ENCODE measurements at places on chromosomes 13 and 19.

GRCh38 chr19:19997656-19998268, 41.5 kb downstream of the ZNF682 start:
- DNase-seq = no peak

DNA sequence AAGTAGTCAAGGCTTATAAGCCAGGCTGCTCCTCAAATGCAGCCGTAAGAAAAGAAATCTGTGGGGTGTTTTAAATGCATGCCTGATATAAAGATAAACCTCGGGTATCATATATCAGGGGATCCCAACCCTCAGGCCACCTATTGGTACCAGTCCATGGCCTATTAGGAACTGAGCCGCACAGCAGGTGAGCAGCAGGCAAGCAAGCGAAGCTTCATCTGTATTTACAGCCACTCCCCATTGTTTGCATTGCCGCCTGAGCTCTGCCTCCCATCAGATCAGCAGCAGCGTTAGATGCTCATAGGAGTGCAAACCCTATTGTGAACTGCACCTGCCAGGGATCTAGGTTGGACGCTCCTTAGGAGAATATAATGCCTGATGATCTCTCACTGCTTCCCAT, 233.5 kb upstream of the SERP2 start:
- peak; percentile 79 for DNase-seq

GRCh38 chr13:33494596-33495204, 209.1 kb upstream of the STARD13 start:
- DNase-seq = no peak

GRCh38 chr13:24623149-24623665, 57.0 kb upstream of the ATP12A start:
- no peak for DNase-seq

DNA sequence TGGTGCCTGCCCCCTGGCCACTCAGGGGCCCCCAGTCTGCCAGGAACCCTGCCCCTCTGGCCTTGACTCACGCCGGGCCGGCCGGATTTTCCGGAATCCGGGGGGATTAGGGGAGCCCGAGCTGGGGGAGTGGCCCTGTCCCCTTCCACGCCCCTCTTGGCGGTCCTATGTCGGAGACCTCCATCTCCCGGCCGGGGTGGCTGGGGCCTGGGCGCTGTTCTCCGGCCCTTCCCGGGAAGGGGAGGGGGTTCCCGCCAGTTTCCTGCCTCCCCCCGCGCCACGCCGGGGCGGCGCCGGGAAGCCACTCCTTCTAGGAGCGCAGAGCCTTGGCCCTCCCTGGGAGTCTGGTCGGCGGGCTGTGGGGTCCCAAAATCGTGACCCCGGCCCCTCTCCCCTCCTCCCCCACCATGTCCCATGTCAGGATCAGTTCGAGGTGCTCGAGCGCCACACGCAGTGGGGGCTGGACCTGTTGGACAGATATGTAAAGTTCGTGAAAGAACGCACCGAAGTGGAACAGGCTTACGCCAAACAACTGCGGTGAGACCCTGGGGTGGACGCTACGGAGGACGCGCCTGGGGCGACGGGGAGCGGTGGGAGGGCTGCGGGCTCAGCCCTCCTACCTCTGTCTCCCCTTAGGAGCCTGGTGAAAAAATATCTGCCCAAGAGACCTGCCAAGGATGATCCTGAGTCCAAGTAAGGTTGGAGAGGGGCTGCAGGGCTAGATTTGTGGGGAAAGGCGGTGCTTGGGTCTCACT, 1.3 kb downstream of the TRIP10 start:
- DNase-seq = no peak

DNA sequence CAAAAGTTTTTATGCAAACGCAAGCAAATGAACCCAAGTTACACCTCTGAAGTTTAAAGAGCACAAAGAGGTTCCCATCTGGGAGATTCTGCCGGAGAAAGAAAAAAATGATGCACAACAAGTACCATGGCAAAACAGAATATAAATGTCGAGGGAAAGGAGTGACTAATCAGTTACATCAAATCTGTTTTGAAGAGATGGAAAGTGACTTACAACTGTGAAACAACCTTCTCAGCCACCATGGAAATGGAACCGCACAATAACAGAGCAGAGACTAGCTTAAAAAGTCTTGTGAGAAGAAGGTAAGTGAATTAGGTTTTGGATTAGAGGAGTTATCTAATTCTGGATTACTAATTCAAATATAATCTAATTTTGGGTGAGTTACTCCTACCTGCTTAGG, 2.4 kb downstream of the HSPH1 start:
- DNase-seq = no peak

DNA sequence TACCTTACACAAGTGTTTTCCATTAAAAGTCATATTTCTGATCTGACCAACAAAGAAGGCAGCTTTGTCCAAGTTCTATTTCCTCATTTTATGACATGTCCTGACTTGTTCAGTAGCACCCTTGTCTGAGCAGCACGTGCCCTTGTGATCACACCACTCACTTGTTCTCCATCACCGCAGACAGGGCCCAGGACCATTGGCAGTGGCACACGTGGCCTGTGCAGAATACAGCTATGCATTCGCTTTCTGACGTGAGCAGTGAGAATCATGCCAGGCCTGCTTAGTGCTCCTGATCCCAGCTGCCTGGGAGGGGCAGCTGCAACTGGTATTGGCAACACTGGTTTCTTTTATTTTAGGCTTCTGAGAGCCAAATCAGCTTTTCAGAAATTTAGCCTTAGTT, 134.2 kb downstream of the FRY start:
- no peak for DNase-seq

DNA sequence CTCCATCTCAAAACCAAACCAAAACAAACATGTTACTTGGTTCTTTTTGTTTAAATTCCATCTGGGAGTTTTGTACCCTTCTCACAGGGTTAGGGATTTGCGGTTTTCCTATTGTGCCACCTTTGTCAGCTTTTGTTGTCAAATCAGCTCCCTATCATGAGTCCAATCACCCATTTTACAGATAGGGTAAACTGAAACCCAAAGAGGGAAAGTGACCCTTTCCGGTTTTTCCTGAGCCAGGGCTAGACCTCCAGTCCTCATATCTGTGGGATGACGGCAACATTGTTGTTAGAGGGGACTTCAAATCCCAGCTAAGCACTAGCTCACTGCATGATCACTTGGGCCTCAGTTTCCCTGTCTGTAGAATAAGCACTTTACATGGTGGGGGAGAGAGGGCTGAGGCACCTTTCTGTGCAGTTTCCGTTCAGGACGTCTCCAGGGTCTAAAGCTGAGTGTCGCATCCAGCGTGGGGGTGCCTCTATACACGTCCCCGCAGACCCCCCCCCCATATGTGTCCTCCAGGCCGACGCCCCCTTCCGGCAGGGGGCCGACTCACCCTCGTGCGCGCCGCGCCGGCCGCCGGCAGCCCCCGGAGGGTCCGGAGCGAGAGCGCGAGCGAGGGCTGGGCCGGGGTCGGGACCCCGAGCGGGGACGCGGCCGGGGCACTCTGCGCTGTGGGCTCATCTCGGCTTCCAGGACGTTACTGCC, 3.9 kb downstream of the CCDC194 start:
- DNase-seq = no peak

DNA sequence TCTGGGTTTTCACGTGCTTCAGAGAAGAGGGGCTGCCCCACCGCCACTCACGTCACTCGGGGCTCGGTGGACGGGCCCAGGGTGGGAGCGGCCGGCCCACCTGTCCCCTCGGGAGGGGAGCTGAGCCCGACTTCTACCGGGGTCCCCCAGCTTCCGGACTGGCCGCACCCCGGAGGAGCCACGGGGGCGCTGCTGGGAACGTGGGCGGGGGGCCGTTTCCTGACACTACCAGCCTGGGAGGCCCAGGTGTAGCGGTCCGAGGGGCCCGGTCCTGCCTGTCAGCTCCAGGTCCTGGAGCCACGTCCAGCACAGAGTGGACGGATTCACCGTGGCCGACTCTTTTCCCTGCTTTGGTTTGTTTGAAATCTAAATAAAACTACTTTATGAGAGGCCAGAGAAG, 2.2 kb upstream of the GZMM start:
- DNase-seq = no peak

Data from NCI-H1417 treated with DMSO at 0.1 percent for 48 hours (cell line).